CD8-positive, alpha-beta memory T cell (primary cell): ENCODE measurements at places on chromosomes 4 and X. TPM values are rescaled to one million over a fixed set of nuclear protein-coding genes. Genes with fewer than 3 reads are reported as not detected.

GRCh38 chr4:30723201-30723955 lies 3.2 kb downstream of the PCDH7 start:
- H3K4me3 ChIP-seq = no peak overlapping the region
- no peaks in the 10 kb centered on the region for H3K4me1 ChIP-seq
- no peak for DNase-seq

GRCh38 chrX:18616688-18617406 lies 55.1 kb downstream of the RS1 start:
- no peak overlapping the region for H3K4me3 ChIP-seq
- no peaks in the 10 kb centered on the region for H3K27me3 ChIP-seq
- H3K27ac ChIP-seq = no peak overlapping the region
- DNase-seq = no peak
- H3K36me3 ChIP-seq = no peaks in the 10 kb centered on the region

DNA sequence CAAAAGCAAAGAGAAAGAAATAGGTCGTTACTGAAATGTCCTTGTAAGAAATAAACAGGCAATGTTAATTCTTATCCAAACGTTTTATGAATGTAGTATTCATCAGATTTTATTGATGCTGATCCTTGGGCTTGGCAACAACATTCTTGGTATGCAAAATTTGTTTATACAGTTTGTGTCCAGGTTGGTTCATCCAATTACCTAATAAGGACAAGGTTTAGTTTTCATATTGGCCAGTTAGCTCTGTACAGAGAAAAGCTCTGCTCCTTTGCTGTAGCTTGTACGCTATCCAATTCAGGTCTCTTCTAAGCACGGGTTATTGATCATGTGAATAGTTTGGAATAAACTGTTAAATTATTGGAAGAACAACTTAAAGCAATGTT lies 14.4 kb upstream of the CCNG2 start:
- no peaks in the 10 kb centered on the region for H3K36me3 ChIP-seq
- no peak for DNase-seq
- no peak overlapping the region for H3K4me3 ChIP-seq
- no peaks in the 10 kb centered on the region for H3K27me3 ChIP-seq

LRRC66 gene
- polyA plus RNA-seq = not detected
